ENCODE measurements at places on chromosomes 2 and 18. TPM values are rescaled to one million over a fixed set of nuclear protein-coding genes. Genes with fewer than 3 reads are reported as not detected.

GRCh38 chr2:152493417-152493816 is 158.4 kb downstream of the FMNL2 start:
- peaks cover 3% of the 10 kb centered on the region for H3K27me3 ChIP-seq
- no peak for DNase-seq
- H3K4me1 ChIP-seq, result peaks cover 10% of the 10 kb centered on the region
- H3K27ac ChIP-seq, result no peak overlapping the region
- H3K4me3 ChIP-seq, result no peak overlapping the region
- H3K36me3 ChIP-seq, result no peaks in the 10 kb centered on the region

Gene C2orf78
- not detected for total RNA-seq

DNA sequence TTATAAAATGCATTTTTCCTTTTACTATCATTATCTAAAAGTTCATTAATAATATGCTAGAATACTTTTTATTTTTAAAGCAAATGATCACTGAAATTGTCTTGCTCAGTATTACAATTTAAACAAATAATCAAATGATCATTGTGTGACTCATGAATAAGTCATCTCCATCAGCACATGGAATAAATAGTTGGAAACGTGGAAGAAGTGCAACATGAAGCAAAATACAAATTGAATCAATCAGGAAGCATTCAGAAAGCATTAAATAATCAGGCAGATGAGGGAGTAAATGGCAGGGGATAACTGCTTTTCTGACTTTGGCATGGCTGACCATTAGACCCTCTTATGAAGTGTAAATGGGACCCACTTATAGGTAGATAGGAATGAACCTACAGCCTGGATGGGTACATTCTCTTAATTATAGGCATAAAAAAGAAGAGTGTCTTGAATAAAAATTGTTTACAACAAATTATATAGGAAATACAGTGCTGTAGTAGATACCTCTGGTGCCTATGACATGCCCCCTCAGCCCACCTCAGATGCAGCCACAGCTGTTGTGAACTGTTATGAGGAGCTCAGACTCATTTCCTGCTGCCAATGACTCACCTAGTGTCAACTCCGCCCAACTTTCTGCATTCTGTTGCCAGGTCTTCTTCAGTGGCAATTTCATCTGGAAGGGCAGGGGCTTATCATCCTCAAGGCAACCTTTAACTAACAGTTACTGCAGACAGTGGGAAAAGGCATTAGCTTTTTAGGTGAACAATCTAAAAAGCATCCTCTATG is 936.0 kb downstream of the TRIB2 start:
- no peak for DNase-seq
- no peaks in the 10 kb centered on the region for H3K27me3 ChIP-seq
- H3K27ac ChIP-seq, result no peak overlapping the region
- H3K4me1 ChIP-seq, result no peaks in the 10 kb centered on the region
- H3K4me3 ChIP-seq, result no peak overlapping the region

Gene CTDP1
- 45.9 TPM for total RNA-seq

Gene SLC11A1
- 0.05 TPM for total RNA-seq

Gene ROCK1
- total RNA-seq, result 62.1 TPM

Gene EMILIN2
- total RNA-seq, result 28.0 TPM

Gene SRSF7
- total RNA-seq, result 417 TPM

DNA sequence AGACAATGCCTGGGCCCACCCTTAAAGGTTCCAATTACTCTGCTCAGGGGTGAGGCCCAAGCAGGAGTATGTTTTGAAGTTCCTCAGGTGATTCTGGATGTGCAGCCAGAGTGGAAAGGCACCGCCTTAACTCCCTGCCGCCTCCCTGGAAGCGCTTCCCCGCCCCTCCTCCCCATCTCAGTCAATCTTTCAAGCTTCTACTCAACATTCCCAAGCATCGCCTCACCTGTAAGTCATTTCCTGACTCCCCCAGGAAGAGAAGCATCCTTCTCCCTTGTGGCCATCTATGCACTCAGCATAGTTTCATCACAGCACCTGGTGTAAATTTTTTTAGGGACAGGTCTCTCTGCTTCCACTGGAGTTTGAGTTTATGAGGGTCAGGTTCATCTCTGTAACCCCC is 67.5 kb downstream of the MYL12B start:
- no peak overlapping the region for H3K27ac ChIP-seq
- H3K4me1 ChIP-seq, result no peaks in the 10 kb centered on the region
- DNase-seq, result no peak
- H3K4me3 ChIP-seq, result no peak overlapping the region

- no peaks in the 10 kb centered on the region for H3K4me1 ChIP-seq
- H3K27ac ChIP-seq, result no peak overlapping the region
- H3K4me3 ChIP-seq, result no peak overlapping the region
- no peaks in the 10 kb centered on the region for H3K27me3 ChIP-seq
- H3K36me3 ChIP-seq, result no peaks in the 10 kb centered on the region
Observed at GRCh38 chr2:29834624-29835023, 86.8 kb downstream of the ALK start.

Gene SIX2
- total RNA-seq, result not detected

Gene CRYBA2
- total RNA-seq, result not detected

- peaks cover 6% of the 10 kb centered on the region for H3K27me3 ChIP-seq
- no peaks in the 10 kb centered on the region for H3K36me3 ChIP-seq
- no peak overlapping the region for H3K27ac ChIP-seq
- peaks cover 9% of the 10 kb centered on the region for H3K4me1 ChIP-seq
Observed at GRCh38 chr2:63675026-63675425, 86.3 kb downstream of the MDH1 start.

GRCh38 chr2:225602205-225602604 is 202.7 kb downstream of the NYAP2 start:
- no peak overlapping the region for H3K4me3 ChIP-seq
- H3K36me3 ChIP-seq, result no peaks in the 10 kb centered on the region
- H3K4me1 ChIP-seq, result no peaks in the 10 kb centered on the region
- DNase-seq, result no peak
- no peak overlapping the region for H3K27ac ChIP-seq

- no peak overlapping the region for H3K27ac ChIP-seq
- H3K4me1 ChIP-seq, result peaks cover 9% of the 10 kb centered on the region
- no peak overlapping the region for H3K4me3 ChIP-seq
- DNase-seq, result no peak
Observed at GRCh38 chr2:227450311-227450841, 21.6 kb upstream of the AGFG1 start.

Gene CTNNA2
- total RNA-seq, result not detected

DNA sequence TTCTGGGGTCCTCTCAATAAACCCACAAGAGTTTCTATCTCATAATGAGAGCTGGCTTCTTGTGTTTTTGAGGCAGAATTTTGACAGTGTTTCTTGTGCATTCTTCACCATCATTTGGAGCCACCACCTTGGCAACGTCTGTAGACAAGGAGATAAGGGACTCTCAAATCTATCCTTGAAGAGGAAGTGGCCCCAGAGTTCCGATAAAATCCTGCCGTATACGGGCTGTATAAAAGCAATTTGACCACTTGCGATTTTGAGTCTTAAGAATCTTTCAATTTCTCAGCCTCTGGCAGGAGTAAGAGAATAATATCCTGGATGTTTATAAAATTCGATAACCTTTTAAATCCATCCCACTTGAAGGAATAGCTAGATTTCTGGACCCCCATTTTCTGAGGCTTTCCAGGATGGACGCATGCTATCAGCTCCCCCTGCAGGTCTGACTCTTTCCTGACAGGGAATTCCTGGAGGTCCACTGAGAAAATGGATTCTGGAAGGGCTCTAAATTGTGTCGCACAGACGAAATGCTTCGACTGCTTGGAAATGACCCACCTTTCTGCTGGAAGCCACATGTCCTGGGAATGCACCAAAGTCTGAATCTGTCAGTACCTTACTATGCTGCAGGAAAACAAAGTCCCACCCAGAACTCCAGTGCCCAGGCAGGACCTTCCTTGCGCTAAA is 54.1 kb downstream of the E2F6 start:
- H3K36me3 ChIP-seq, result no peaks in the 10 kb centered on the region
- no peak overlapping the region for H3K27ac ChIP-seq
- DNase-seq, result no peak
- no peaks in the 10 kb centered on the region for H3K4me1 ChIP-seq
- H3K27me3 ChIP-seq, result peaks cover 5% of the 10 kb centered on the region

DNA sequence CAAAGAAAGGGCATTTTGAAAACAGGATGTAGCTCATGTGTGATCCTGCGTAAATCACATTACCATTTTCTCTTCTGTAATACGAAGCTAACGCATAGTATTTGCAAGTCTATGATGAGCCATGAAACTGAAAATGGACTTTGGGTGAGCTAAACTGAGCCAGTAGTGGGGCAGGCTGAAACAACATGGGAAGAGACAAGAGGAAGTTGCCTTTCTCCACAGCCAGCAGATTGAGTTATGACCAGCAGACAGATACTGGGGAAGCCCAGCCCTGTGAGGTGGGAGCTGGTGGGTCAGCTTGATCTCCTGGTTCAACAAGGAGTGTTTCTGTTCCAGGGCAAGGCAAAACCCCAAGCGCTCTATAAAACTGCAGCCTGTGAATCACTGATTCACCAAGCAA is 11.8 kb downstream of the CYRIA start:
- H3K4me3 ChIP-seq, result no peak overlapping the region
- H3K4me1 ChIP-seq, result peaks cover 23% of the 10 kb centered on the region
- no peaks in the 10 kb centered on the region for H3K36me3 ChIP-seq
- H3K27me3 ChIP-seq, result peaks cover 8% of the 10 kb centered on the region

DNA sequence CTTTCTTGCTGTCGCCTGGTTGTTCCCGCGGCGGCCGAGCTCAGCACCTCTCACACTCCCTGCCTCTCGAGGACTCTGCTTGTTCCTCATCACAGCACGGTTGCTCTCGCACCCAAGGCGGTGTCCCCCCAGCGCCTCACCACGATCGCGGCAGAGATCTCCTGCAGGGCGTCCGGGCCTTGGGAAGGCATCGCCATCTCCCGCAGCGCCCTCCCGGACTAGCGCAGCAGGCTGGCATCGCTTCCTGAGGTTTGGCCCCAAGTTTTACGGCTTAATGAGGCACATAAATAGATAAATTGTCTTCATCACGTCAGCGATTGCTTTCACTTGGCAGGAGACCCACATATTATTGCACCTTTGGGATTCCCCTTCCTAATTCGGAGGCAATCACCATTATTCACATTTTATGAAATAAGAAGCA is 125.4 kb downstream of the RGPD3 start:
- H3K27me3 ChIP-seq, result peaks cover 7% of the 10 kb centered on the region
- no peak for DNase-seq
- no peak overlapping the region for H3K4me3 ChIP-seq
- H3K4me1 ChIP-seq, result no peaks in the 10 kb centered on the region
- no peaks in the 10 kb centered on the region for H3K36me3 ChIP-seq

Gene BOD1L2
- not detected for total RNA-seq

DNA sequence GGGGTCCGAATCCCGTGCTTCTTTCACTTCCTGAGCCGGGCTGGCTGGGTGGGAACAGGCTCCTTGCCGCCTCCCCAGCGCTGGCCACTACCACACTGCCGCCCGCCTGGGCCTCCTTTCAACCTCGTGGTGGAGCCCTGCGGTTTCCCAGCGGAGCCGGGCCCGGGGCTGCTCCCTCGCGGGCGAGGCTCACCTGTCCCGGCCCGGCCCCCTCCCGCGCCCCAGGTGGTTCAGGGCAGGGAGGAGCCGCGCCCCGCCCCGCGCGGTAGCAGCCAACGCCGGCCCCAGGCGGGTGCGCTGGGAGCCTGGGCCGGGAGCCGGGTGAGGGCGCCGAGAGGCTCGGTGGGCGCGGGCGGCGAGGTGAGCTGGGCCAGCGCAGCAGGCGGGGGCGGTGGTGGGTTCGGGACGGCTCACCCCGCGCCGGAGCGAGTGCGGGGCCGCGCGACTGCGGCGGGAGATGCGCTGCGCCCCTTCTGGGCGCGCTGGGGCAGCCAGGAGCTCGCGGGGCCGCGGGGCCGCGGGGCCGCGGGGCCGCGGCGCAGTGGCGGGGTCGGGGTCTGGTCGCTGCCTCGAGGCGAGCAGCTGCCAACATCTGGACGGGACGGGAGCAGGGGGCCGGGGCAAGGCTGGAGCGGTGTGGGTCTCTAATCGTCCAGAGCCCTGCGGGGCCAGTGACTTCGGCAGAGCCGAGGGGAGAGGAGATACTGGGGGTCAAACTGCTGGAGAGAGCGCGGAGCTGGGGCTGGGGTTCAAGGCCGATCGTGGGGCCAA is at the start of gene LYPD6B:
Gene LYPD6B (plus strand): TSS at position 258 of the 771 bp plus-strand sequence. CDS start 92,250 bp downstream, outside the sequence.
- no peak for DNase-seq
- H3K4me1 ChIP-seq, result no peaks in the 10 kb centered on the region
- H3K36me3 ChIP-seq, result no peaks in the 10 kb centered on the region
- peaks cover 54% of the 10 kb centered on the region for H3K27me3 ChIP-seq
- no peak within 1 kb of the TSS for H3K4me3 ChIP-seq

- H3K27me3 ChIP-seq, result peaks cover 13% of the 10 kb centered on the region
- H3K4me1 ChIP-seq, result no peaks in the 10 kb centered on the region
- H3K4me3 ChIP-seq, result no peak overlapping the region
- H3K27ac ChIP-seq, result no peak overlapping the region
Observed at GRCh38 chr18:46481847-46482245, 175.2 kb downstream of the LOXHD1 start.

- H3K27ac ChIP-seq, result no peak overlapping the region
- H3K36me3 ChIP-seq, result peaks cover 40% of the 10 kb centered on the region
- H3K4me3 ChIP-seq, result no peak overlapping the region
- peaks cover 71% of the 10 kb centered on the region for H3K4me1 ChIP-seq
- no peaks in the 10 kb centered on the region for H3K27me3 ChIP-seq
Observed at GRCh38 chr18:77110936-77111335, 21.6 kb downstream of the MBP start.

- H3K36me3 ChIP-seq, result no peaks in the 10 kb centered on the region
- H3K4me1 ChIP-seq, result no peaks in the 10 kb centered on the region
- no peak overlapping the region for H3K4me3 ChIP-seq
- H3K27ac ChIP-seq, result no peak overlapping the region
- no peaks in the 10 kb centered on the region for H3K27me3 ChIP-seq
Observed at GRCh38 chr18:574149-574860, 5.9 kb upstream of the CETN1 start.

DNA sequence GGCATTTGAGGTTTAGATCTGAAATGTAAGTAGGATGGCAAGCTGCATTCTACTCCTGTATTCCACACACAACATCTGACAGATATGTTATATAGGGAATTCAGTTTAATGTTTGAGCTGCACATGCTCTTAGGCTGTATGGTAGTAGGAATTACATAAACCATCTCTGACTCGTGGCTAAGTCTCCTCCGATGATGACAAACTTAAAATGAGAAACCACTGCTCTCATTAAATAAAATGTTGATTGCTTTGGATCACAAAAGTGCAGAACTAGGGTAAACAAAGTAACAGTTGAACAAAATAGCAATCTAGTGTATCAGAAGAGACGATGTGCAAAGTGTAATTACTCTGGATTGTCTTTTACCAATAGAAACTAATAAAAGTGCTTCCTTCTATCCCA is 50.1 kb upstream of the WDR75 start:
- H3K4me3 ChIP-seq, result no peak overlapping the region
- H3K4me1 ChIP-seq, result no peaks in the 10 kb centered on the region
- no peak overlapping the region for H3K27ac ChIP-seq
- no peaks in the 10 kb centered on the region for H3K36me3 ChIP-seq
